ENCODE measurements at places on chromosomes 12 and 14.

- DNase-seq, result no peak
These were observed 16.7 kb downstream of the SPPL3 start for GRCh38 chr12:120887253-120888043.

GRCh38 chr14:76313852-76314251 is 62.1 kb upstream of the ESRRB start:
- no peak for DNase-seq

DNA sequence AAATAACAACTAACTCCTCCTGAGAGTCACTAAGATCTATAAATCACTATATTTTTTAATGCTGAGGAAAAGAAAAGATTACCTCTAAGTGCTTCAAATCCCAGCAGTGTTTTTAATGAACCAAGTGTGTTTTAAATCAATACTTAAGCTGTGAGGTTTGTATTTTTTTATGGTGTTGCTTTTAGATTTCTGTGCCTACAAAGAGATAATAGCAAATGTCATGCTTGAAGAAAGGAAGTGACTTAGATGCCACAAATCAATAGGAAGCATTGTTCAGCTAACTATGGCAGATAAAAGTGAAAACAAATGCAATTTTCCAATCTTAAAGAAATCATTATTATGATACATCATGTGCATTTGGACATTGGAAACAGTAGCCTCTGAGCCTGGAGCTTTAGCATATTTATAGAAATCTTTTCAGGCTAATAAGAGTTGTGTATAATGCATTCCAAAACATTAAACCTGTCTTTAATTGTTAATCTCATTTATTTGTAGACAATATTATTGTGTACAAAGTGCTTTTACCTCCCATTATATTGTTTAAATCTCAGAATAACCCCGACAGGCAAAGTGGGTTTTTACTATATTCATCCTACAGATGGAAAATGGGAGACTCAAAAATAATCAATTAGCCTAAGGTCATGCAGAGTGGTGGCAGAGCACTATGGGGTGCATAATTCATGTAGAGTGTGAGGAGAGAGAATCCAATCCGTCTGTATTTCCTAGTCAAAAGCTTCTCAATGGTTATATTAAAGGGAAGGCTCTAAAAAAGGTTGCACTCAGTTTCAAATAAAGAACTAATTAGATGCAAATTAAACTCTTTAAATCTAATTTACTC is 486.2 kb downstream of the NAV3 start:
- no peak for DNase-seq

- no peak for DNase-seq
These were observed 220.7 kb upstream of the DIO3 start for GRCh38 chr14:101340556-101340955.

GRCh38 chr12:29148596-29148910 is 525 bp upstream of the FAR2 start:
- DNase-seq, result peak; percentile 50

DNA sequence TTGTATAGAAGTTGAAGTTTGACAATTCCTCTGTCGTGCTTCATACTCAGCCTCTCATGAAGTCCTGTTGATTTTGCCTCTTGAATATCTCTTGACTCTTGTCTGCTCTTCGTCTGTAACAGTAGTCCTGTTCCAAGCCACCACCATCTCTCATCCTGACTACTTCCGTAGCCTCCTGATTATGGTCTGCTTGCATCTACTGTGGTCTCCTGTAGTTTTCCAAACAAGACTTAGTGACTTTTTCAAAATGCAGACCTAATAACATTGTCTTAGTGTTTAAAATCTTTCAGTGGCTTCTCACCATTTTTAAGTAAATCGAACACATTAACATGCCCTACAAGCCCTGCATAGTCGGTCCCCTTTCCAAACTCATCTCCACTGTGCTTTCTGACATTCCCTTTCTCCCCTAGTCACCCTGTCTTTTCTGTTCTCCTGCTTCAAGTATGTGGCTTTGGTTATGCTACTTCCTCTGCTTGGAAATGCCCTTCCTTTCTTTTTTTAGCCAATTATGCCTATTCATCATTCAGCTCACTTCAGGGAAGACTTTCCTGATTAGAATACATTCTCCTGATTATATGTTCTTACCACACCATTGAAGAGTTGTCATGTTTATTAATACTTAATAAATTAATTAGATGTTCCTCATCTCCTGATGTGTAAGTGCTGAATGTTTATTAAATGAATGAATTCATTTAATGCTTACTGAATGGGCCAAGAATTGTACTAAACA is 2.0 kb downstream of the SCYL2 start:
- no peak for DNase-seq

DNA sequence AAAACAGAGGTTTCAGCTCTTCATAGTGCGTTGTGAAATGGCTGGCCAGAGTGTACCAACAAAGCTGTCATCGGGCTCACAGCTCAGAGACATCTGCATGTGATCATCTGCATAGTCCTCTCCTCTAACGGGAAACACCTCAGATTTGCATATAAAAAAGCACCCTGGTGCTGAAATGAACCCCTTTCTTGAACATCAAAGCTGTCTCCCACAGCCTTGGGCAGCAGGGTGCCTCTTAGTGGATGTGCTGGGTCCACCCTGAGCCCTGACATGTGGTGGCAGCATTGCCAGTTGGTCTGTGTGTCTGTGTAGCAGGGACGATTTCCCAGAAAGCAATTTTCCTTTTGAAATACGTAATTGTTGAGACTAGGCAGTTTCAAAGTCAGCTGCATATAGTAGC is 14.3 kb upstream of the PAPLN start:
- no peak for DNase-seq

DNA sequence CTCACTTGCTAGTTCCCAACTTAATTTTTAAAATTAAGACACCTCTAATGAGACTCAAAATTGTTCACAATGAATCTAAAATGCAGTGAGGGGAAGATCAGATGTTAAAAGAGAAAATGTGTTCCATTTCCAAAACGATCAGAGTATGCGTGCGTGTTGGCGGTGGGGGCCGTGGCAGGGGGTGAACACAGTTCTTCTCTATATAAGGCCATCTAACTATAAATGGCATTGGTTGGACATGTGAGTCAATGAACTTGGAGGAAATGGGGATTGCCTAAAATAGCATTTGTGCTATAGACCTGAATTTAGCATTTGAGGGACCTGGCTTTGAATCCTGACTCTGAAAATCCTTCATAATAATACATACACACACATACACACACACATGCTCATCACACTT is 149.4 kb downstream of the FOXN3 start:
- DNase-seq, result no peak

DNA sequence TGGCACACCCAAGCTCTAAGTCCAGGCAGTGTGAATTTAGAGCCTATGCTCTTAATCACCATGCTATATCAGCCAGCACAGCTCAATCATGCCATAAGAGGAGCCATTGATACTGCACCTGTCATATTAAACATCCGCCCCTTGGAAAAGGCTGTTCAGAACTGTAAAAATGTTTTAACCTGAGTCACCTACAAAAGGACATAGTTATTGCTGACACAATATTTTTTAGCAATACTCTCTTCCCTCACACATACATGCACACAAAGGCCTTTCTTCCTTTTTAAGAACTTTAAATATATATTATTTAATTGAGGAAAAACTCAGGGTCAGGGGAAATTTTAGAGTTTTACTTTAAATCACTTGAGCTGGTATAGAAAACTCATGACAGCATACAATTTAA is 83.5 kb upstream of the ATXN7L3B start:
- DNase-seq, result no peak

- DNase-seq, result peak; percentile 92
These were observed 49.1 kb upstream of the RNU6-8 start for GRCh38 chr14:32252030-32252670.

DNA sequence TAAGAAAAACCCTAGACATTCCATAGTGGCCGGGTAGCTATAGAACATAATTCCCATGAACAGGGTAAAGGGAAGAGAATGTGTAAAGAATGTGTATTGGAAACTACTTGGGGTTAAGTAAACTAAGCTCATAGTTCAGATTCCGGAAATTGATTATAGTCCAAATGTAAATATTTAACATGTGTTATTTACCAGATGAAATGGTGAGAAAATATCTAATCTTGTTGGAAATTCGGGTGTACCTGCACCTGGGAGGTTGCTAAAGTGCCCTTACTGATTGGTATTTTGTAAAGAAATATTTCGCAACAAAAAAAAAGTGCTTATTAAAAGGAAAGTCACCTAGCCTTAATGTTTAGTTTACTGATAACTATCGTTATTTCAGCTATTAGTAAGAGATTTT is 14.4 kb downstream of the RASSF9 start:
- no peak for DNase-seq

DNA sequence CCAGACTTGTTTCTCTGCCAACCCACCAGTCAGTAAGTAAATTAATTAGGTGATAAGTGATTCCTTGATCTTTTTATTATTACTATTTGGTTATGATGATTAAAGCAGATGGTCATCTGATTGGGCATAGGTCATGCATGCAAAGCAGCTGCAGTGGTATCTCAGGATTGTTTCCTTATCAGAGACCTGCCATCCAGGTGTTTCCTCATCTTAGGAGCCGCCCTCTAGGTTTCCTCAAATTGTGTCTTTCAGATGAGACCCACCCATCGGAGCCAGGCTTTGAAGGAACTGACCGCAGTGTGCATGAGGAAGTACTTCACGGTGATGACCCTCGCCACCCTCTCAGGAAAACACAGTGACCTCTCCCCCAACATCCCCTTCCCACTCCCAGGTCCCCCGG is 63.3 kb downstream of the ZFP36L1 start:
- DNase-seq, result no peak

DNA sequence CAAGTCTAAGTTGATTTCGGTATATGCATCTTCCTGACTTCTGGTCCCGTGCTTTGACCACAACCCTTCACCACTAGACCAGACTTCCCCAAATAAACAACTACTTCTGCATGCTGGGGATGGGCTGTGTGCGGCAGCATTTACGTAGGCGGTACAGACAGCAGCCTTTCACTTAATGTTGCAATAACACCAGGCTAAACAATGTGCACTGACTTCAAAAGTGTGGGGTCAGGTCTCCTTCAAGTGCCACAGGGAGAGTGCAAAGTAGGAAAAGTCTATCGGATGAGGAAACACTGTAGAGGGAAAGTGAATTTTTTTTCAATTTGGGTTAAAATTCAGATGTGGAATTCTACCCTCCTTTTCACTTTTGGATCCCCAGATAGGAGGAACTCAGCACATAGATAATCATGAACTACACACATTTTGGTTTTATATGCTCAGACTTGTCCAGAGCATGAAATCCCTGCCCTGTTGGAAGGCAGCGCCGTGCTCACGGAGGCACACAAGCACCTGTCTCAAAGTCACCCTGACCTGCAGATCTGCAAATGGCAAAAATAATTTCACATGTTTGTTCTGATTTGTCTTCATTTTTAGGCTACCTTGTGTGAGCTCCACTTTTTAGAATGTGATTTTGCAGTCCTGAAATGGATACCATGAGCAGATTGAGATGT is 3.6 kb upstream of the FOS start:
- no peak for DNase-seq

GRCh38 chr12:30882706-30883105 is 43.8 kb upstream of the TSPAN11 start:
- DNase-seq, result no peak

DNA sequence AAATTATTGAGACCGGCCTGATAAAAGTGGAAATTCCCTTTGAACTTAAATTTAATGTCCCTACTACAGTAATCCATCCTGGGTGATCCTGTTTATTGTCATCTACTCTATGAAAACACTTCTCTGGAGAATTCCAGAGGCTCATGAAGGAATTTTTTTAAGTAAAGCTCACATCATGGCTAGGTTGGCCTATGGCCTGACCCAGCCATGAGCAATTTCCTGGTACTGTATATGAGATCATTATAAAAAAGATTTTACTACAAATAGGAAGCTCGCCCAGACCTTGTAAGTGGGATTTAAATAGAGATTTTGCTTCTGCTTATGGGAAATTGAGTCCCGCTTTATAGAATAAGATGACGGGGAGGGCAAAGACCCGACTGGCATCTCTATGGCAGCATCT is 215.5 kb downstream of the DPF3 start:
- DNase-seq, result no peak

GRCh38 chr12:120445911-120446843 is at the start of the genes GATC and TRIAP1:
Gene GATC, plus strand, starts transcription at chr12:120446444. Its CDS starts 37 bp downstream, at chr12:120446481.
Gene TRIAP1, minus strand, starts transcription at chr12:120446384. Its CDS starts 12 bp downstream, at chr12:120446372.
- peak; percentile 33 for DNase-seq

DNA sequence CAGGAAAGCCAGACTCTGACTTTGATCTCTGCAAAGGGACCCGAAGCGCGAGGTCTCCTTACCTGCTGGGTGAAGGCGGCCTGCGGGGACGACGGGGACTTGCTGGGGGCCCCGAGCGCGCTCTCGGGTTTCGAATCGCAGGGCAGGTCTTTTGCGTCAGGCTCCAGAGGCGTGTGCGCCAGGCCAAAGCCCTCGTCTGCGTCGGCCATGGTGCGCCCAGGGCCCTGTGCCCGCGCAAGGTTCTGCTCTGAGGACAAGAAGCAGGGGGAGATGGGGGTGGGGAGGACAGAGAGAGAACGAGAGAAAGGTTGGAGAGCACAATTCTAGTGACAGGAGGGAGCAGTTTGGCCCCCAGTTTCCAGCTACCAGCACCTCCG is 2.3 kb downstream of the TBX5 start:
- DNase-seq, result no peak

GRCh38 chr12:55929306-55929791 is 1.6 kb upstream of the DGKA start:
- DNase-seq, result no peak

GRCh38 chr12:101697930-101698799 is 725 bp downstream of the CHPT1 start:
- peak; percentile 6 for DNase-seq
